Stimulated activated CD4-positive, alpha-beta T cell treated with anti-CD3 and anti-CD28 coated beads, Interleukin-4, amount 100 ng/mL, for 24 hours (primary cell): ENCODE measurements at places on chromosomes 4 and X.

- DNase-seq: no peak
Observed at GRCh38 chrX:15298201-15298600, 17.2 kb downstream of the ASB11 start.

- DNase-seq: no peak
Observed at GRCh38 chr4:85741921-85742591, 267.1 kb downstream of the ARHGAP24 start.

DNA sequence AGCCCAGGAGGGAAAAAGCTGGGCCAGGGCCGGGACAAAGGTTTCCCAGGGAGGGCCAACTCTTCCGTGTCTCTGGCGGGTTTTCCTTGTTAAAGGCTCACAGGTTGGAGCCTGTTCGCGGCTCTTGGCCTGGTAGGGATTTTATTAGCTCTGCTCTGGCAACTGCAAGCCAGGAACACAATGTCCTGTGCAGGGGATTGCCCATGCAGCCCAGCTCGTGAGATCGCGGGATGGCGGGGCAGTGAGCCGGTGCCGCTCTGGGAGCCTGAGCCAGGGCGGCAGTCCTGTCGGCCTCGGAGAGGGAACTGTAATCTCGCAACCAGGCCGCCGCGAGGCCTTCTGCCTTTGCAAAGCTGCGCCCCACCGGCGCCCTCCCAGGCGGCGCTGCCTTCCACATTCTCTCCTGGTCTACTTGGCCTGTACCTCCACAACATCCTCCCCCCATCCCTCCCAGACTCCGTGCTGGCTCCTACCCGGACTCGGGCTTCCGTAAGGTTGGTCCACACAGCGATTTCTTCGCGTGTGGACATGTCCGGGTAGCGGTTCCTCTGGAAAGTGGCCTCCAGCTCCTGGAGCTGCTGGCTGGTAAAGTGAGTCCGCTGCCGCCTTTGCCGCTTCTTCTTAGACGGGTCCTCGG lies 2.1 kb downstream of the PITX2 start:
- no peak for DNase-seq

DNA sequence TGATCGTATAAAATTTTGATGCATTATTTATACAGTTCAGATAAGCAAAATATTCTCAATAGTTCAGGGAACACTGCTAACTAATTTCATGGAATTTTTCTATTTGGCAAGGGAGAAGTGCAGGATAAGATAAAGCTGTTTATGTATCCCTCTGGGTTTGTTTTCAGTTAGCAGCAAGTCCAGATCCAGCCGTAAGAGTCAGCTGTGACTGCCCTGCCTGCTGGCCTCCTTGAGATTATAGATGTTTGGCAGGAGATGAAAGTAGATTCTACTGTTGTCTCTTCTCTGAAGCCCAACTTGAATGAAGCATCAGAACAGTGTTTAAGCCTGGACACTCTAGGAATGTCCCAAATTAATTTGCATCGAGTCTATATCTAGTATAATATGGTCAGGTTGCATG lies 29.5 kb downstream of the ANTXR2 start:
- DNase-seq: no peak

DNA sequence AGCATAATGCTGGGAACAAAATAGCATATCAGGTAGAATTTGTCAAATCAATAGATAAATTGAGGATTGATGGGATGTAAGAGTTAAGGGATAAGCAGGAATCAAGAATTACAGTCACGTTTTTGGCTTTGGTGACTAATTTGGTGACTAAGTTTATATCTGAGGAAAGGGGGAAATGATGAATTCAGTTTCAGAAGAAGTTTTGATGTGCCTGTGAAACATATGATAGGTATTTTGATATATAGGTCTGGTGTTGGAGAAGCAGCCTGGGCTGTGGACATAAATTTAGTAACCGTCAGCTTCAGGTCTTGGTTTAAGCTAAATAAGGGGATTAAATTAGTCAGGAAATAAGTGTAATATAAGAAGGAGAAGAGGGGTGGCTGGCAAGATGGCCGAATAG lies 79.0 kb upstream of the EDA2R start:
- no peak for DNase-seq

DNA sequence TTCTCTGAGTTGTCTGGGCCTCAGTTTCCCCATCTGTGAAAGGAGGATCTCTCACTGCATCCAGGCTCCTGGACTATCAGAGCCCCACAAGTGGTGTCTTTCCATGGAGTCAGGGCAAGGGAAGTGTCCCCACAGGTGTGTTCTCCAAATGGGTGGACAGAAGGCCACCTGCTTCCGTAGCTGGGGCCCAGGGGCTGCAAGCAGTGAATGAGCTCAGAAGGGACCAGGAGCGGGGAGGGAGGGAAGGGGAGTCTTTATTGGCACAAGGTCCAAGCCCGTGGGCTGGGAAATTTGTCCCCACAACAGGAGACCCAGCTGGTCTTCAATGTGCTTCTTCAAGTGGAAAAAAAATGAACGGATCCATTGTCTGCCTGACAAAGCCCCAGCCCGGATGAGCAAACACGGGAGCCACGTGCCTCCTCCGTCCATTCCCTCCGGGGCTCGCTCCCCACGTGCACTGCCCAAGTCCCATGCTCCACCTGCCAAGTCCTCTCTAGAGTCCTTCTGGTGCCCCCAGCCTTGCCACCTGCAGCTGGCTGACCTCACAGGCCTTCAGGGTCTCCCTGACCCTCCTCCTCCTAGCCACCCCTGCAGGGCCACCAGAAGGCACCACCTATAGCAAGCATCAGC lies 72.0 kb downstream of the JAKMIP1 start:
- DNase-seq: no peak

DNA sequence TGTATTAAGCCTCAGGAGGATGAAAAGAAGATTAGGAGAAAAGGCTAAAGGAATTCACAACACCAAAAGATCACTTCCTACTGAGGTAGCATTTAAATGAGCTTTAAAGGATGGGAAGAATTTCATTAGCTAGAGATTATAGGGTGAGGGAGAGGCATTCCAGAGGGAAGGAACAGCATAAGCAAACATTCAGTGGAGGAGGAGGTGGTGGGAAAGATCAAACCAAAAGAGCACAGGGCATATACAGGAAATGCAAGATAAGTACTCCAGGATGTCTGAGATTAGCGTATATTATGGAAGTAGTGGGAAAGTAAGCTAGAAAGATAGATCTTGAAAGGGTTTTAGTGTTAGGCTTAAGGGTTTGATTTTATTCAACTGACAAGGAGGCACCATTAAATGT lies 84.8 kb downstream of the COL4A6 start:
- no peak for DNase-seq
